ENCODE measurements at places on chromosomes 11 and 22.

- DNase-seq: no peak
These were observed 4.7 kb upstream of the NEAT1 start for GRCh38 chr11:65417702-65418430.

- no peak for DNase-seq
These were observed 92.0 kb downstream of the CEP164 start for GRCh38 chr11:117419482-117420142.

GRCh38 chr11:123822599-123822998, 16.4 kb upstream of the OR6M1 start:
- DNase-seq: no peak

GRCh38 chr22:40556641-40557040, 79.9 kb downstream of the MRTFA start:
- DNase-seq: no peak

GRCh38 chr11:10606536-10607208, 38.2 kb upstream of the LYVE1 start:
- DNase-seq: no peak

DNA sequence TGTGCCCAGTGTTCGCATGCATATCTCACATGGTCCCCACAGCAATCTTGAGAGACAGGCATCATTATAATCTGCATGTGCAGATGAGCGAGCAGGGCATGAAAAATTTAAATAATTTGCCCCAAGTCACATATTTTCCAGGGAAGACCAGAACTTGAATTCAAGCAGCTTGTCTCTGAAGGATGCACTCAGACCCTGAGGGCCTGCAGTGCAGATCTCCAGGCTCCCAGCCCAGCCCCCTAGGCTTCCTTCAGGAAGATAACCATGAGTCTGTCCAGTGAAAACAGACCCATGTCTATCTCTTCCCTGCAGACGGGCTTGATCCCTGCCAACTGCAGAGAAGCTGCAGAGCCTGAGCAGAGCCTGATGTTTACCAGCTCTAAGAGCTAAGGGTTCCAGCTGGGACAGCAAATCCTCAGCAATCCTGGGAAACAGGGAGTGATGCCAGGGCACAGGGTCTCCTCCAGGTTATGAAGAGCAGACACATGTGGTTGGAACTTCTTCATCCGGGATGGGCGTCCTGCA, 55.1 kb downstream of the NAV2 start:
- DNase-seq: no peak
